ENCODE measurements at places on chromosomes 2 and 18. TPM values are rescaled to one million over a fixed set of nuclear protein-coding genes. Genes with fewer than 3 reads are reported as not detected.

IL36G gene
- total RNA-seq: not detected

GREB1L gene
- 1.4 TPM for total RNA-seq

- no peak for DNase-seq
These were observed 142.2 kb downstream of the B3GNT2 start for GRCh38 chr2:62338111-62338510.

- DNase-seq: no peak
These were observed 2.5 kb upstream of the DHRS9 start for GRCh38 chr2:169066897-169067296.

- DNase-seq: no peak
These were observed 98.9 kb upstream of the GLS start for GRCh38 chr2:190781604-190782198.

DNA sequence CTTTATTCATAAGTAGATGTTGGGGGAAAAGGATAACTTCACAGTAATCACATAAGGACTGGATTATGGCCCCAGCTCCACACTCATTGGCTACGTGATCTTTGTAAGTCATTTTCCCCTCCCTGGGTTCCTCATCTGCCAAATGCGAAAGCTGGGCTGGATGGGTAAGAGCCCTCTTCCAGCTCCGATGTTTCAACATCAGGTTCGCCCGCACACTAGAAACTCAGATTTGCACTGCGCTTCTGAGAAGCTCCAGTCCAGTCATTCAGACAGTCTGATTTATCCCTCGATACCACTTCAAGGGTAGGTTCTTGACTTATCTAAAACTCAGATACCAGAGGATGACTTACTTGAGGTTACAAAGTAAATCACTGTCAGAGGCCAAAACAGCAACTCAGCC is 31.0 kb upstream of the RMDN2 start:
- no peak for DNase-seq

- DNase-seq: no peak
These were observed 904.3 kb downstream of the LRP1B start for GRCh38 chr2:141226560-141226959.

Data from glomerular endothelial cell (primary cell).